Placental pericyte (primary cell): ENCODE measurements at places on chromosomes 1 and 21. TPM values are rescaled to one million over a fixed set of nuclear protein-coding genes. Genes with fewer than 3 reads are reported as not detected.

Gene JUN
- total RNA-seq = 46.2 and 107 TPM in 2 replicates

Gene COL24A1
- total RNA-seq = 0.22 and 3.6 TPM in 2 replicates

Gene A3GALT2
- total RNA-seq = 0.29 TPM in 1 of 2 replicates, not detected in the other

Gene PLA2G2C
- not detected in 2 replicates for total RNA-seq

Gene MYCL
- total RNA-seq = 0.14 and 0.44 TPM in 2 replicates

Gene WNT3A
- total RNA-seq = not detected in 2 replicates

Gene PSRC1
- total RNA-seq = 2.4 and 31.5 TPM in 2 replicates

Gene NPPA
- total RNA-seq = not detected in 2 replicates

Gene LYST
- 19.0 and 38.8 TPM in 2 replicates for total RNA-seq

Gene GREM2
- 2.0 and 8.4 TPM in 2 replicates for total RNA-seq

Gene KRTAP10-4
- not detected in 2 replicates for total RNA-seq

Gene LRRC3
- total RNA-seq = 0.29 and 0.66 TPM in 2 replicates

Gene GPR37L1
- under 0.01 and 0.22 TPM in 2 replicates for total RNA-seq

Gene AGBL4
- not detected in 2 replicates for total RNA-seq

Gene FCMR
- 4.3 and 7.7 TPM in 2 replicates for total RNA-seq

Gene S100A1
- 0.14 and 0.44 TPM in 2 replicates for total RNA-seq

Gene AUNIP
- 0.22 and 6.6 TPM in 2 replicates for total RNA-seq

Gene MCOLN2
- 0.29 and 0.88 TPM in 2 replicates for total RNA-seq

Gene E2F2
- under 0.01 and 2.7 TPM in 2 replicates for total RNA-seq

Gene RHOU
- 1.3 and 28.9 TPM in 2 replicates for total RNA-seq

Gene CYP4A11
- not detected in 2 replicates for total RNA-seq

Gene NECTIN4
- 1.1 and 2.6 TPM in 2 replicates for total RNA-seq

Gene FCRLB
- total RNA-seq = 1.8 and 8.4 TPM in 2 replicates

Gene RBM11
- not detected in 2 replicates for total RNA-seq

Gene TLCD4
- 0.22 and 0.29 TPM in 2 replicates for total RNA-seq

Gene KRTAP19-3
- total RNA-seq = not detected in 2 replicates

Gene ZBTB17
- 37.0 and 57.3 TPM in 2 replicates for total RNA-seq

Gene ABCA4
- total RNA-seq = under 0.01 and 0.29 TPM in 2 replicates

Gene PFKFB2
- 5.3 and 7.4 TPM in 2 replicates for total RNA-seq

Gene FCRL6
- total RNA-seq = not detected in 2 replicates

Gene CD84
- total RNA-seq = 0.14 TPM in 1 of 2 replicates, not detected in the other

Gene PALMD
- 1.4 TPM in 1 of 2 replicates, not detected in the other for total RNA-seq

Gene ASCL5
- total RNA-seq = not detected in 2 replicates

Gene TINAGL1
- total RNA-seq = 13.5 and 65.9 TPM in 2 replicates

Gene PGLYRP4
- not detected in 2 replicates for total RNA-seq

Gene URB1
- total RNA-seq = 15.1 and 38.7 TPM in 2 replicates

Gene CELSR2
- 1.3 and 1.8 TPM in 2 replicates for total RNA-seq
